Endothelial cell of umbilical vein (primary cell): ENCODE measurements at places on chromosomes 16 and 17. TPM values are rescaled to one million over a fixed set of nuclear protein-coding genes. Genes with fewer than 3 reads are reported as not detected.

Gene CNTNAP1
- total RNA-seq: 3.6 and 44.8 TPM in 2 replicates

Gene GLG1
- total RNA-seq: 150 and 165 TPM in 2 replicates

Gene CAVIN1
- 663 and 684 TPM in 2 replicates for total RNA-seq

Gene CLEC19A
- not detected in 2 replicates for total RNA-seq

Gene IL17C
- not detected in 2 replicates for total RNA-seq

GRCh38 chr16:7340938-7341337 lies 8.3 kb downstream of the RBFOX1 start:
- no peaks in the 10 kb centered on the region for H3K27me3 ChIP-seq
- no peak overlapping the region for H3K4me3 ChIP-seq
- H3K36me3 ChIP-seq: no peaks in the 10 kb centered on the region
- no peaks in the 10 kb centered on the region for H3K4me1 ChIP-seq
- H3K27ac ChIP-seq: no peak overlapping the region

GRCh38 chr16:14202095-14202494 lies 131.0 kb downstream of the MRTFB start:
- no peak for DNase-seq
- no peaks in the 10 kb centered on the region for H3K27me3 ChIP-seq
- H3K4me1 ChIP-seq: peaks cover under 1% of the 10 kb centered on the region
- H3K27ac ChIP-seq: no peak overlapping the region
- no peak overlapping the region for H3K4me3 ChIP-seq

- H3K4me3 ChIP-seq: no peak overlapping the region
- no peaks in the 10 kb centered on the region for H3K27me3 ChIP-seq
- DNase-seq: no peak
- H3K36me3 ChIP-seq: no peaks in the 10 kb centered on the region
- no peaks in the 10 kb centered on the region for H3K4me1 ChIP-seq
These were observed 34.3 kb downstream of the ASPA start for GRCh38 chr17:3510090-3510489.

GRCh38 chr17:78490156-78490555 lies 87.0 kb downstream of the DNAH17 start:
- H3K4me3 ChIP-seq: no peak overlapping the region
- DNase-seq: no peak
- H3K27ac ChIP-seq: no peak overlapping the region

- DNase-seq: peak; percentile 53
- H3K27me3 ChIP-seq: no peaks in the 10 kb centered on the region
- no peak overlapping the region for H3K4me3 ChIP-seq
- no peak overlapping the region for H3K27ac ChIP-seq
- H3K4me1 ChIP-seq: peaks cover 8% of the 10 kb centered on the region
These were observed 61.4 kb downstream of the NFATC3 start for GRCh38 chr16:68146585-68146984.

- no peaks in the 10 kb centered on the region for H3K4me1 ChIP-seq
- no peak within 1 kb of the TSS for H3K27ac ChIP-seq
- no peaks in the 10 kb centered on the region for H3K27me3 ChIP-seq
- no peak for DNase-seq
These were observed at the start of gene PRM3 for GRCh38 chr16:11272921-11273720. Gene PRM3 (minus strand): TSS chr16:11273629. CDS start chr16:11273595, 34 bp downstream.

DNA sequence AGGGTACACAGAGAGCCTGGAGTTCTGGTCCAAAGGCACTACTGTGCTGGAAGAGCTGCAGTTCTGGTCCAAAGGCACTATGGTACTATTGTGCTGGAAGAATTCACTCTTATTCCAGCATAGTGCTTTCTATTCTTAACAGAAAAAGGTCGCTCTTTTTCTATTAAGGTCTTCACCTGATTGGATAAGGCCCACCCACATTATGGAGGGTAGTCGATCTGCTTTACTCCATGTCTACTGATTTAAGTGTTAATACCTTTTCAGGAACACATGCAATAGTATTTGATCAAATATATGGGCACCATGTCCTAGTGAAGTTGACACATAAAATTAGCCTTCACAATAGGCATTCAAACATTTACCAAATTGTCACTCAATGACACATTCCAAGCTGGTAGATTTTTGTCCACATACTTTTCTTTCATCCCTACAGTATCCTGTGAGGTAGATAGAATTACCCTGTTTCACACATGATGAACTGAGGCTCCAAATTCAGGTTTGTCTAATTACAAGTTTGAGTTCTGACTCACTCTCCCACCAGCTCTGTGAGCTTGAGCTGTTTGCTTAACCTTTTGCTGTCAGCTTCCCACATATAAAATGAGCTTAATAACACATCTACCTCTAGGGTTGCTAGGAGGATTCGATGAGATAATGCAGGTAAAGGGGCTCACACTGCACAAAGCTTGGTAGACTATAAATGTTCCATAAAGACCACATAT lies 129.9 kb downstream of the AIPL1 start:
- H3K4me1 ChIP-seq: no peaks in the 10 kb centered on the region
- H3K36me3 ChIP-seq: no peaks in the 10 kb centered on the region
- H3K27ac ChIP-seq: no peak overlapping the region
- peaks cover 6% of the 10 kb centered on the region for H3K27me3 ChIP-seq
- no peak for DNase-seq

DNA sequence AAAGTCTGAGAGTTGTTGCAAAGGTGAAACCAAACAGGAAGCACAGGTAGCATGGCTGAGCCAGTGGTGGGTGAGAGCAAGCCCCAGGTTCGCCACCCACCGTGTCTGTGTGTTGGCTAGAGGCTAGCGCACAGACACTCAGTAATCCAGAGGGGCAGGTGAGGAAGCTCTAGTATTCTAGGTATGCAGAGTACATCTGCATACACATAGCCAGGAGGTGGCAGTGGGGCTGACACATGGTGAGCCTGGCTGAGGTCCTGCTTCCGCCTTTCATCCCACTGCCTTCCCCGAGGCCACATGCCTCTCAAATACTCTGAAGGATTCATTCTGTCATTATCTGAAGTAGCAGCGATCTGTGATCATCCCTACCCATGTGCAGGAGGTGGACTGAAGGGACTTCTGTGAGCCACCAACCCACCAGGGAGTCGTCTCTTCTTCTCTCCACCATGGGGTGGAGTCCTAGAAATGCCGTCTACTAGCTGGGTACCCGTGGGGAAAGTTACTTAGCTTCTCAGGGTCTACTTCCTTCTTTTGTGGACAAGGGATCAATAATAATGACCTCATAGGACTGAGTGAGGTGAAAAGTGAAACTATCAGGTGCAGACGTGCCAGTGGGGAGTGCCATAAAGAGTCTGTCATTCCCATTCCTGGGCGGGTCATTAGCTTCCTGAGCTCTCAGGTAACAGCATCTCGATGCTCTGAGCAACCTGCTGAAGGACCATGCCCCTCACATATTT lies 36.0 kb upstream of the ICAM2 start:
- no peak overlapping the region for H3K4me3 ChIP-seq
- no peak overlapping the region for H3K27ac ChIP-seq
- H3K27me3 ChIP-seq: no peaks in the 10 kb centered on the region
- no peak for DNase-seq

GRCh38 chr16:8493972-8494371 lies 96.3 kb downstream of the TMEM114 start:
- H3K27me3 ChIP-seq: no peaks in the 10 kb centered on the region
- no peak for DNase-seq
- no peak overlapping the region for H3K4me3 ChIP-seq

GRCh38 chr16:85927959-85928358 lies 29.0 kb downstream of the IRF8 start:
- no peak overlapping the region for H3K27ac ChIP-seq
- H3K4me3 ChIP-seq: no peak overlapping the region
- peaks cover 5% of the 10 kb centered on the region for H3K27me3 ChIP-seq
- H3K36me3 ChIP-seq: no peaks in the 10 kb centered on the region
- no peaks in the 10 kb centered on the region for H3K4me1 ChIP-seq

- H3K4me3 ChIP-seq: peak overlapping the region; percentile 85
- peaks cover 13% of the 10 kb centered on the region for H3K36me3 ChIP-seq
- peaks cover 20% of the 10 kb centered on the region for H3K4me1 ChIP-seq
- H3K27me3 ChIP-seq: no peaks in the 10 kb centered on the region
- peak; percentile 29 for DNase-seq
These were observed 1.6 kb downstream of the ACLY start for GRCh38 chr17:41917192-41917591.

DNA sequence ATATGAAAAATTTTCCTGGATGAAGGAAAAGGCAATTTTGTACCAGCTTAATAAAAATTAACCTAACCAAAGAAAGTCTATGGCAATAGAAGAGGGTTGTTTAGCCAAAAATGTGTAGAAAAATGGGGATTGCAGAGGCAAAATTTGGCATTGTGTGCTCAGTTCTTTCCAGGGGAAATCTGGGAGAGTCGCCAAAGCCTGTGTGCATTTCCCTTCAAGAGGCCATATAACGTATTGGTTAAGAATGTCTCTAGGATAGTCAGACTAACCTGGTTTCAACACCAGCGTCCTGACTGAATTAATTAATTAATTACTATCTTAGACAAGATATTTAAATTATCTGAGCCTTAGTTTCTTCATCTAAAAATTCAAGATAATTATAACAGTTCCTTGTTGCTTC lies 44.8 kb upstream of the HLF start:
- no peak overlapping the region for H3K27ac ChIP-seq
- peaks cover 6% of the 10 kb centered on the region for H3K27me3 ChIP-seq
- no peak overlapping the region for H3K4me3 ChIP-seq
- no peaks in the 10 kb centered on the region for H3K36me3 ChIP-seq
- DNase-seq: no peak

- H3K4me3 ChIP-seq: no peak overlapping the region
- no peak for DNase-seq
- H3K36me3 ChIP-seq: no peaks in the 10 kb centered on the region
- H3K27me3 ChIP-seq: no peaks in the 10 kb centered on the region
These were observed 15.5 kb upstream of the SPNS2 start for GRCh38 chr17:4483012-4483840.

GRCh38 chr17:78853926-78854394 lies 13.3 kb upstream of the USP36 start:
- H3K36me3 ChIP-seq: peaks cover 25% of the 10 kb centered on the region
- H3K4me3 ChIP-seq: no peak overlapping the region

GRCh38 chr17:18851201-18851600 lies 6.7 kb upstream of the PRPSAP2 start:
- H3K27ac ChIP-seq: no peak overlapping the region
- no peak for DNase-seq
- no peak overlapping the region for H3K4me3 ChIP-seq
- peaks cover 6% of the 10 kb centered on the region for H3K4me1 ChIP-seq

- peak overlapping the region; percentile 95 for H3K27ac ChIP-seq
- peak overlapping the region; percentile 57 for H3K4me3 ChIP-seq
- H3K36me3 ChIP-seq: peaks cover 2% of the 10 kb centered on the region
- DNase-seq: peak; percentile 86
These were observed 260.2 kb downstream of the ZFHX3 start for GRCh38 chr16:72787514-72788268.

DNA sequence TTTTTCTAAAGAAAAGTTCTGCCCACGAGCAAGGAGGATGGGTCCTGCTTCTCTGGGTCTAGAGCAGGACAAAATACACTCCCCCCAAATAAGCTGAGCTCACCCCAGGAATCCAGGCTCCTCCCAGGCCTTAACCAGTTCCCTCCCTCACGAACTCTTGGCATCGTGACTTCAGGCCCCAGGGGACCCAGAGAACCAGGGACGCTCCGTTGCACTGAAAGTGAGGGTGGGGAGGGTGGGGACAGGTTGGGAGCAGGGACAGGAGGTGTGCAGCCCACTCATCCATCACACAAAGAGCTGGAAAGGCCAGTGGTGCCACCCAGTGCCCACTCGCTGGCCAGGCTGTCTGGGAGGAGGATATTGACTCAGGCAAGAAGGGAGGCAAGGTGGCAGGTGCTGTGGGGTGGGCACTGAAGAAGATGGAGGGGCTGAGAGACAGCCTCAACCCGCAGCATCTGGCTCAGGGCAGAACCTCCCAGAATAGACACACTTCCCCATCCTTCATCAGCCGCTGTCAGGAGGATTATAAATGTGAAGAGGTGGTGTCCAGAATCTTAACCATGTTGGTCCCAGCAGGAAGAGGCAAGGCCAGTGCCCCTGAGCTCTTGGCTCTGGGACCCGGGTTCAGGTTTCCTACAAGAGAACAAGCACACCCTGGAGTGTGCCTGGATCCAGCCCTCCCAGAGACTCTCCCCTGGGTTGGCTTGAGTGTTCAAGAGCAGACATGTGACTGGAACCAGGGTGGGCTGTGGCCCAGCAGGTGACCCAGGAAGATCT lies 67.9 kb upstream of the RPL38 start:
- no peak overlapping the region for H3K27ac ChIP-seq
- no peak overlapping the region for H3K4me3 ChIP-seq
- H3K36me3 ChIP-seq: no peaks in the 10 kb centered on the region
- no peaks in the 10 kb centered on the region for H3K27me3 ChIP-seq
- DNase-seq: no peak

DNA sequence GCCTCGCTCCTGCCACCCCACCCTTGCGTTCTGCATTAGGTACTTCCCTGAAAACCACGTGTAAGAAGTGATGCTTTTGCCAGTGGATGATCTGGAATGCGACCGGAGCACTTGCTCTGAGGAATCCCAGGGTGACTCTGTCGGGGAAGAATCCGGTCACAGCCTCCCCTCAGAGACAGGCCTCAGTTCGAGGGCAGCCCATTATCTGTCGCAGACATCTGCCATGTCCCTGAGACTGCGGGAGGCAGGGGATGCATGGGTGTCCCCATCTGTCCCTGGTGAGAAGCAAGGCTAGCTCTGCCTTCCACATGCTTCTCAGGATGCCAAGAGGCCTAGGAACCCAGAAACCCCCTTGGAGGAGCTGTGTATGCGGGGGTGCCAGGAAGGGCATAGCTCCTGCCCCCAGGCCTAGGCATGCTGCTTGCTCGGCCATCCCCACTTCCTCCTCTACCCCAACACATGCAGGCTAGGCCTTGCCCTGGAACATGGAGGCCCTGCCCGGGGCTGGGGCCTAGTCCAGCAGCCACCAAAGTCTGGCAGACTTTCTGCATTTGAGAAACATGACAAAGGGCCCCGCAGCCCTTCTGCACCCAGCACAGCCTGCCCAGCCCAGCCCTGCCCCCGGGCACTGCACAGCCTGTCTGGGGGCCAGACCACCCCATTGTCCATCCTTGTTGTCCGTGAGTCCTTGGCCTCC lies 20.5 kb downstream of the MNT start:
- H3K4me1 ChIP-seq: no peaks in the 10 kb centered on the region
- DNase-seq: no peak
- H3K4me3 ChIP-seq: no peak overlapping the region
- H3K27ac ChIP-seq: no peak overlapping the region
- peaks cover 25% of the 10 kb centered on the region for H3K36me3 ChIP-seq

- peaks cover 2% of the 10 kb centered on the region for H3K27me3 ChIP-seq
- H3K4me3 ChIP-seq: no peak overlapping the region
- H3K4me1 ChIP-seq: peaks cover 4% of the 10 kb centered on the region
These were observed 8.5 kb upstream of the CCL1 start for GRCh38 chr17:34371405-34372100.

DNA sequence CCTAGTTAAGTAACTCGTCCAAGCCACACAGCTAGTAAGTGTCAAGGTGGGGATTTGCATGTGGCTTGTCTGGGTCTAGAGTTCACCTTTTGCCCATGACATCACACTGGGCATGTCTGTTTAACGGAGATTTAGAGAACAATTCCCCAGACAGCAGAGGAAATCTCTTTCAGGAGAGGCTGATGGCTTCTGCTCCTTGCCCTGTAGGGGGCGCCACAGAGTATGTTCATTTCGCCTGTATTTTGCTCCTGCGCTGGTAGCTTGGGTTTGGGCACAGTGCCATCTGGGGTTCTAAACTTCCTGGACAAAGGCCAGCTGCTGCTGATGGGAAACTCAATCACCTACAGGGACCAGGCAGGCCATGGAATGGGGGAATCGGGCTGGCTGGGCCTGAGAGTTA lies 20.4 kb downstream of the OTOA start:
- no peak overlapping the region for H3K4me3 ChIP-seq
- DNase-seq: no peak
- no peaks in the 10 kb centered on the region for H3K4me1 ChIP-seq
- H3K27me3 ChIP-seq: peaks cover 2% of the 10 kb centered on the region

GRCh38 chr17:66348584-66349165 lies 46.3 kb downstream of the PRKCA start:
- no peak overlapping the region for H3K4me3 ChIP-seq
- H3K36me3 ChIP-seq: no peaks in the 10 kb centered on the region
- peak overlapping the region; percentile 23 for H3K27ac ChIP-seq
- peak; percentile 76 for DNase-seq
- H3K4me1 ChIP-seq: peaks cover 24% of the 10 kb centered on the region
